ENCODE measurements at places on chromosomes 3 and 15. TPM values are rescaled to one million over a fixed set of nuclear protein-coding genes. Genes with fewer than 3 reads are reported as not detected.

The ADGRG7 gene
- total RNA-seq: not detected

The SEC22C gene
- 100 TPM for total RNA-seq

The CLDN18 gene
- not detected for total RNA-seq

The TGM5 gene
- total RNA-seq: not detected

The GRAMD1C gene
- 6.0 TPM for total RNA-seq

The LEO1 gene
- total RNA-seq: 46.2 TPM
